ENCODE measurements at places on chromosomes 3 and 15.

DNA sequence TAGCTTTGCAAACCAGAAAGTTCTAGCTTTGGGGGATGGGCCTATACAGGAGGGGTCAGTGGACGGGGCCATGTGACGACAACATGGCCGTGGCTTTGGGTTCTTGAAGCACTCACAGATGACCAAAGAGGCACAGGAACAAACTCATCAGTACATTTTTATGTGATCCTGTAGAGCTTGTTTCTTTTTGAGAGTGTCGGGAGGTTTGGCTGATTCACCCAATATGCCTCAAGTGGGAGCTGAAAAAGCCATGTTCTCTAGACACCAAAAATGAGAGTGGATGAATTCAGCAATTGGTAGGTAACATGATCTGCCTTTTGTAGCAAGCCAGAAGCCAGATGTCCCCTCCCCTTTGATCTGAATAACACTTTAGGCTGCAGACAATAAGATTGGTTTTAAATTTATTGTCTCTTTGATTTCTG lies 30.1 kb downstream of the GREM1 start:
- no peak for DNase-seq

DNA sequence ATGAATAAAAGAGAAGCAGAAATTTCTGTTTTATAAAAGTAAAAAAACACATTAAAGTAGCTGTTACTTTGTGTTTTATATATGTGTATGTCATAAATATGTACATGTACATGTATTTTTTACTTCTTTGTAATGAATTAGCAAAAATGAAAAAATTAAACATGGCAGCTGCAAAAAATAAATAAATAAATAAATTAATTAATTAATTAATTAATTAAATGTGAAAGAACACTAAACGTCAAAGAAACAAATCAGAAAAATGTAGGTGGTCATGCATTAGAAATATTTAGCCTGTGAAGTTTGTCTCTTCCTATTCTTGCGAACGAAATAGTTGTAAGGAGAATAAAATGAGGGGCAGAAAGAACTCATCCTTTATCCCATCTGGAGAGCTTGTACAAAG lies 357.0 kb downstream of the ZIC4 start:
- no peak for DNase-seq

DNA sequence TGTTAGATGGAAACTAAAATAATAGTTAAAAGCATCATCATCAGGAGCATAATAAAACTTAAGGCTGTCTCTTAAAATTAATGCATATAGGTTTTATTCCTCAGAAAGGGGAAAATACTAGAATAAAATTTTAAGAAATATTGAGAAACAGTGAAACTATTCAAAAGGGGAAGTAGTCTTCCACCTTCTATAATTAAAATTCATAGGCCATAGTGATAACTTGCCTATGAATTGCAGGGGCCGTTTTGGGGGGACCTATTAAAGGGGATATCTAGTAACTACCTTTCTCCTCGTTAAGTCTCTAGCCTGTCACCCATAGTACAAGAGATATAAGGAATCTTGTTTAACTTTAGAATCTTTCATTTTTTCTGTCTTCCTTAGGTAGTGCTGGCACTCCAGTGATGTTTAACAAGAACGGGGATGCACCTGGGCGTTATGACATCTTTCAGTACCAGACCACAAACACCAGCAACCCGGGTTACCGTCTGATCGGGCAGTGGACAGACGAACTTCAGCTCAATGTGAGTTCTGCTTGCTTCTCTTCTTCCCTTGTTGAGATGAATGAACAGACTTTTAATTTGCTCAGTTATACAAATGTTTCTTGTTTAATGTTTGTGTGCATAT lies 600.4 kb downstream of the GRM7 start:
- no peak for DNase-seq

GRCh38 chr3:161423911-161424522 lies 52.7 kb upstream of the SPTSSB start:
- no peak for DNase-seq

GRCh38 chr3:130517602-130518001 lies 625 bp downstream of the COL6A6 start:
- no peak for DNase-seq

GRCh38 chr3:169344465-169344864 lies 319.0 kb downstream of the MECOM start:
- no peak for DNase-seq

DNA sequence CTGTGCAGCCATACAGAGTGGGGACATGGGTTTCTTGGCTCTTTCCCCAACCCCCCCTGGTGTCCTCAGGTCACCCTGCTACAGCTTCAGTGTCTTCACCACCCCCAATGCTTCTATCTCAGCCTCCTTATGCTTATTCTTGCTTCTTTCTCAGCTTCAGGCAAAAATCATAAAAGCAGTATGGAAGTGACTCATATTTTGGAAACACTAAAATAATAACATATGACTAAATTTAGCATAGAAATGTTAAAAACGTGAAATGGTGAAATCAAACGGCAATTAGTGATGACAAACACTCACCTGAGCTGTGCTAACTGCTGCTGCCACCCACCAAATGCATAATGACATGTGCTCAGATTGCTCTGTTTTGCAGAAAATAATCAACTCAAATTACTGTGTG lies 475.2 kb upstream of the EPHA3 start:
- no peak for DNase-seq

DNA sequence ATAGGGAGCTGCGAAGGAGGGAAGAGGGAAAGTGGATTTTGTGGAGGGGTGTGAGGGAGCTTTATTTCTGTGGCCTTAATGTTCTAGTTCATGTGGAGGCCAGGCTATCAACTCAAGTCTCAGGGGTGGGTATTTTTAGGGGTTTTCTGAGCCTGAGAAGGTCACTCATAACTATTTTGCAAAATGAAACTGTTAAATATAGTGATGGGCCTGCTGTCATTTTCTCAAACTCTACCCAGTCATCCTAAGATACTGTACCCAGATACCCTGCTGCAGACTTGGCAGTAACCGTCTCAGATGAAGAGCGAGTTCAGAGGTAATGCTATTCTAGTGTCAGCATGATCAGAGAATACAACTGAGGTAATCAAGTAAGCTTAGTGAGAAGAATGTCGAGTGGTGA lies 545.0 kb upstream of the TBL1XR1 start:
- no peak for DNase-seq

- DNase-seq, result no peak
Observed at GRCh38 chr3:48431224-48432029, 1.5 kb upstream of the PLXNB1 start.

DNA sequence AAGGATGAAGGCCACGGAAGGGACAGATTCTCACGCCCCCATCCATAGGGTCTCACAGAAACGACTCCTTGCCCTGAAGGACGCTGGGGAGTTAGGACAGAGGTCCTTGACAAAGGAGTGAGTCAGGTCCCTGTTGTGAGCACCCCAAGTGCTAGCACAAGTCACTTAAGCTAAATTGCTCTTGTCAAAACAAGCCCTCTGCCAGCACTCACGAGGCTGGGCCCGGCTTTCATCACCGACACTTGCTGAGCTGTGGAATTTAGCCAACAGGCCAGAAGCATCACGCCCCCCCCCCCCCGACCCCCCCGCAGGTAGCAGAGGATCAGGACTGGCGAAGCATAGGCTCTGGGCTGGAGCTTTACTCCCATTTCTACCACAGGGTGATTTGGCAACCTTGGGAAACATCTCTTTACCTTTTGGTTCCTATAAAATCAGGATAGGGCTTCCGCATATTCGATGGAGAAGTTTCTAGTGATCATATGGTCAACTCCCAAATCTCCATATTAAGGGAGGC lies 75.4 kb downstream of the ADCY5 start:
- DNase-seq, result no peak

DNA sequence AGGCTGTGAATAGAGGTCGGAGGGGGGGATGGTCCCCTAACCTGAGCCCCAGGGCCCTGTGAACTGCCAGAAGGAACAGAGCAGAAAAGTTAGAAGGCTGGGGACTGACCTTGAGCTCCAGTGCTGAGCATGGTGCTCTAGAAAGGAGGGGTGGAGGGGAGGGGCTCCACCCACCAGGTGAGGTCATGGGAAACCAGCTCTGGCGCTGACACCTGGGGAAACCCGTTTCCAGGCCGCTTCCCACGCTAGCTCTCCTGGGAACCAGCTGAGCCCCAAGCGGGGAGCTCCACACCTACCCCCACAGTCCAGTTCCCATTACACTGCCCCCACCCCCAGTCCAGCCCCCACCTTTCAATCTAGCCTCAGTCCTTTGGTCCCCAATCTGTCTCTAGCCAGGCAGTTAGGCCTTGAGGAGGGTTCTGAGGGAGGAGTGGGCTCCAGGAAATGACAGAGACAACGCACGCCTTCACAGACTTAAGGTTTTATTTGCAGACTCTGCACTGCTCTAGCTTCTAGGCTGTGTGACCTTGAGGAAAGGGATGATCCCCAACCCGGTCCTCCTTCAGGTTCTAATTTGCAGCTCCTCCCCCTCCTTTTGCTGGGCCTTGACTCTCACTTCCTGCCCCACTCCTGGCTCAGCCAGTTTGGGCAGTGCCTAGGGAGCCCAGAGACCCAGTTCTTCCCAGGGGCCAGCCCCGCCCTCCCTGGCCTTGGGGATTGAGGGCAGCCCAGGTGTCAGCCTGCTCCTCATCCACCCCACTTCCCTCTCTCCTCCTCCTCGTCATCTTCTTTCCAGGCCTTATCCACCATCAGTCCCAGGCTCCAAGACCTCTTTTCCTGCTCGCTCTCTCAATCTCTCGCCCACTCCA lies 2.1 kb downstream of the RHOV start:
- no peak for DNase-seq

- DNase-seq, result no peak
Observed at GRCh38 chr15:87604857-87605446, 651.6 kb downstream of the NTRK3 start.

DNA sequence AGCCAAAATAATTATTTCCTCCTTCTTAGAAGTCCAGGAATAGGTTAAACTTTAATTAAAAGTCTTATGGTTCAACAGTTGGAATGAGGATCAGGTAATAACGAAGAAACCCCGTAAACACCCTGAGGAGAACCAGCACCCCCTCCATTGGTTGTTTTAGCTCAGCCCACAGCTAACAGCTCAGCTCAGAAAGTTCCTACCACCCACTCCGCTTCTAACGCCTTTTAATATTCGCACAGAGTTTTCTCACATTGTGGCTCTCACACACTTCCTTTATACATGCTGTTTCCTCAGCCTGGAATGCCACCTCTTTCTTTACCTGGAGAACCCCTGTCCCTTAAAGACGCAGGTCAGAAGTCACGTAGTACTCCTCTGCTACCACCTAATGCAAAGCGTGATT lies 17.0 kb downstream of the CX3CR1 start:
- no peak for DNase-seq

GRCh38 chr3:62607287-62608029 lies 234.1 kb upstream of the FEZF2 start:
- DNase-seq, result no peak

DNA sequence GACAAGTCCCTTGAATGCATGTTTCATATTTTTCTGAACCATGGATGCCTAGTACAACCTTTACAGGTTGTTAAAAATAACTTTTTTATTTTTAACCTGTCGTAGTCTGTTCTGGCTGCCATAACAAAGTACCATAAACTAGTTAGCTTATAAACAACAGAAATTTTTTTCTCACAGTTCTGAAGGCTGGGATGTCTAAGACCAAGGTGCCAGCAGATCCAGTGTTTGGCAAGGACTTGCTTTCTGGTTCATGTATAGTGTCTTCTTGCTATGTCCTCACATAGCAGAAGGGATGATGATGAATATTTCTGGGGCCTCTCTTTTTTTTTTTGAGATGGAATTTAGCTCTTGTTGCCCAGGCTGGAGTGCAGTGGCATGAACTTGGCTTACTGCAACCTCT lies 23.0 kb upstream of the POLR2M start:
- DNase-seq, result no peak

DNA sequence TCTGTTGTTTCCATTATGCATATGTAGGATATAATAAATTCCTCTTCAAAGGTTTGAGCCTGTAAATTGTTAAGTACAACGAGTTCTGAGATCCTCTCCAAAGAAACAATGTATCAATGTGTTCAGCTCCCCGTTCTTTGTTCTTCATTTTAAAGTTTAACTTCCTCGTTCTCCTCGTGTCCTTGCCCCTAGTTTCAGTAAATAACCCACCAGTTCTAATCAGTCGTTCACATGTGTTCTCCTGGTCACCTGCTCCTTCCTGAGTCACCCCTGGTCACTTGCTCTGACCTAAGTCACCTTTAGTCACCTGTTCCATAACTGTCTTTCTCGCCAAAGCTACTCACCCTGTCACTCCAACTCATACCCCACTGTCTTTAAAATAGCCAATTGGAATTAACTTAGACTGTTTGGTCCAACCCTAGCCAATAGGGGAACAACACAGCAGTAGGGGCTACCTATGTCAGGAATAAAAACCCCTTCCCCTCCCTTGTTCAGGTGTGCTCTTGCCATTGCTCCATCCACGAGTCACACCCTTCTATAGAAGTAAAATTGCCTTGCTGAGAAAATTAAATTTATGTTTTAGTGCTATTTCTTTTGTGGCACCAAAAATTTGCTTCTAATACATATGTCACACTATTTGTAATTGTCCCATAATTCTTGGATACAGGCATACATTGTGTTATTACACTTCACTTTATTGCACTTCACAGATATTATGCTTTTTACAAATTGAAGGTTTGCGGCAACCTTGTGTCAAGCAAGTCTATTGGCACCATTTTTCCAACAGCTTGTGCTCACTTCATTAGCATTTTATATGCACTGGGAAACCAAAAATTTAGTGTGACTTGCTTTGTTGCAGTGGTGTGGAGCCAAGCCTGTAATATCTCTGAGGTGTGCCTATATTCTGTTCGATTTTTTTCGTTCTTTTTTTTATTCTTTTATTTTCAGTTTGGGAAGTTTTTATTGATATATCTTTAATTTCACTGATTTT lies 15.3 kb upstream of the MCF2L2 start:
- no peak for DNase-seq

DNA sequence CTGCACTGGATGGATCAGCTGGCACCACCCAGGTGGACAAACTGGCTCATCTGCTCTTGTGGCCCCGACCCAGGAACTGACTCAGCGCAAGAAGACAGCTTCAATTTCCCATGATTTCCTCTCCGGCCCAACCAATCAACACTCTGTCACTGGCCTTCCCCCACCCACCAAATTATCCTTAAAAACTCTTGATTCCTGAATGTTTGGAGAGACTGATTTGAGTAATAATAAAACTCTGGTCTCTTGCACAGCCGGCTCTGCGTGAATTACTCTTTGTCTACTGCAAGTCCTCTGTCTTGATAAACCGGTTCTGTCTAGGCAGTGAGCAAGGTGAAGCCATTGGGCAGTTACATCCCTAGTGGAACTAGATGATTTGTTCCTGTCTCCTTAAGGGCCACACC lies 16.1 kb downstream of the BDH1 start:
- DNase-seq, result no peak

DNA sequence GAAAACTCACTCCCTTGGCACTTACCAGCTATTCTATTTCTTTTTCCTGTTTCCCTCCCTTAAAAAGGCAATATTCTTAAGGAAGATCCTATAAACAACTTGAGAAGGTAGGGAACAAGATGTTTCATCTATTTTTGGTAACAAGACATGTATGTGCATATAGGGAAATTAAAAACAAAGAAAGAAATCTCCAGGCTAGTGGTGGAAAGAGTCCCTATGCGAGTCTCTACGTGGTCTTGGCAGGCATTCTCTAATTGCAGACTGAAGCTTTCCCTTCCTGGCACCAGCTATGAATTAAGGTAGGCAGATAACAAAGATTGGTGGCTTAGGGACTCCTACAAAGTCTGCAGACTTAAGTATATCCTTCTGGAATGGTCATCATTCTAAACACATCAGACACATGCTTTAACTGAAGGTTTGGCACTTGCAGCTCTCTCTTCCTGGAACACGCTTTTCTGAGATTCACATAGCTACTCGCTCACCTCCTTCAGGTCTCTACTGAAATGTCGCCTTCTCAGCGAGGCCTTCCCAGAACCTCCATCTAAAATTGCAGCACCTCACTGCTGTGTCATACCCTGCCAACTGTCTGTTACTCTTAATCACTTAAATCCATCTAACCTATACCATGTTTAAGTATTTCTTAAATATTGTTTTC lies 336.0 kb downstream of the VGLL3 start:
- DNase-seq, result no peak

GRCh38 chr3:130779486-130779885 lies 32.9 kb upstream of the PIK3R4 start:
- no peak for DNase-seq

Data from activated gamma-delta T cell treated with anti-CD3 and anti-CD28 coated beads, Interleukin-2, amount 50 U/mL, for 16 hours (primary cell).